ENCODE measurements at places on chromosomes 3 and 15.

- H3K27ac ChIP-seq = no peak overlapping the region
- H3K27me3 ChIP-seq = no peaks in the 10 kb centered on the region
- peaks cover 22% of the 10 kb centered on the region for H3K4me1 ChIP-seq
- H3K4me3 ChIP-seq = no peak overlapping the region
- H3K36me3 ChIP-seq = no peaks in the 10 kb centered on the region
These were observed 135.3 kb upstream of the TGFBR2 start for GRCh38 chr3:30471066-30471465.

- H3K4me1 ChIP-seq = peaks cover 67% of the 10 kb centered on the region
- H3K4me3 ChIP-seq = peak within 1 kb of the TSS; percentile 63
- H3K36me3 ChIP-seq = peaks cover 5% of the 10 kb centered on the region
- peak within 1 kb of the TSS; percentile 81 for H3K27ac ChIP-seq
- H3K27me3 ChIP-seq = no peaks in the 10 kb centered on the region
These were observed at the start of gene MST1R for GRCh38 chr3:49903451-49904424. Gene MST1R (minus strand): TSS chr3:49903873. CDS start chr3:49903609, 264 bp downstream.

DNA sequence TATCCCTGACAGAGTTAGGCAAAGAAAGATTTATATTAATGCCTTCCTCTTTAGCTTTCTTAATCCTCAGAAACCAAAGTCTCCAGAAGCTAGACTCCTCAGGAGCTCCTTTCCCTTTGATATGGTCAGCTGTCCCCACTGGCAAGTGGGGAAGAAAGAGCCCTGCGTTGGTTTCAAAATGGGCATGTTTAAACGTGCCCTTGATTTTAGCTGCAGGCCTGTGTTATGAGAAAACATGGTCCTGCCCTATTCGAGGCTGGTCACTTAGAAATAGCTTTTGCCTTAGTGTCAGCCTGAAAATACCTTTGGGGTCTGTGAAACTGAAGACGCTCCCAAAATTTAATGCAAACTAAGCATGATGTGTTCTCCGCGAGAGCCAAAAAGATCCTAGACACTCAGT, 135.5 kb upstream of the RARB start:
- H3K4me3 ChIP-seq = no peak overlapping the region
- no peak for DNase-seq
- H3K27ac ChIP-seq = no peak overlapping the region
- H3K27me3 ChIP-seq = no peaks in the 10 kb centered on the region
- no peaks in the 10 kb centered on the region for H3K4me1 ChIP-seq

- H3K4me3 ChIP-seq = peak overlapping the region; percentile 50
- peaks cover 9% of the 10 kb centered on the region for H3K4me1 ChIP-seq
- H3K36me3 ChIP-seq = no peaks in the 10 kb centered on the region
- H3K27ac ChIP-seq = no peak overlapping the region
- DNase-seq = no peak
These were observed 32.1 kb upstream of the AP4E1 start for GRCh38 chr15:50876260-50876988.

- no peak overlapping the region for H3K4me3 ChIP-seq
- no peaks in the 10 kb centered on the region for H3K27me3 ChIP-seq
- DNase-seq = no peak
- H3K4me1 ChIP-seq = no peaks in the 10 kb centered on the region
- no peaks in the 10 kb centered on the region for H3K36me3 ChIP-seq
These were observed 33.4 kb downstream of the MAGEF1 start for GRCh38 chr3:184678317-184679055.

DNA sequence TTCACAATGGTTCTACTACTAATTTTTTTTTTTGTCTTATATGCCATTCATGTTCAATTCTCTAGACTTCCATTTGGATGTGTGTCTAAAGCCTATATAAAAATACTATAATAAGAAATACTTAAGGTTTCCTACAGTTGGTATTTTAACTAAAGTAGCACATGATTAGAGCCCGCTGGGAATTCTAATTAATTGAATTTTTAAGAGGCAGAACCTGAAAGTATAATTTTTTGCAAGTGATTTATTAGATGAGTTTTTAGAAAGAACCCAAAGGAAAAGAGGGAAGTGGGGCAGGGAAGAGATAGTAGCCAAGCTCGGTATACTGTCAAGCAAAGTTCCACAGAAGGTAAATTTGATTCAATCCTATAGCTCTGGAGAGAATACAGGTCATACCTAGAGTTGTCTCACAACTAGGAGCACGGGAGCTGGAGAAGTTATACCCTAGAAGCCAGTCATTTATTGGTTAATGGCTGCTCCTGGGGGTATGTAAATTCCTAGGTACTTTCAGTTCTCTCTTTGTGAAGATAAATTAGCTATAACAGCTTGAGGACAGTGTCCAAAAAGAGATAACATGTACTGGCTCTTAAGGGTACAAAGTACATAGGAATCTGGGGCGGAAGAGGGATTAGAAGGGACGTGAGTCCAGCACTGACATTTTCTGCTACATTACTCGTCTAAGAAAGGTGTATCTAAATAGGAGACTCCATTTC, 225.6 kb downstream of the CNTN6 start:
- no peak overlapping the region for H3K27ac ChIP-seq
- no peaks in the 10 kb centered on the region for H3K27me3 ChIP-seq
- H3K36me3 ChIP-seq = no peaks in the 10 kb centered on the region
- no peak for DNase-seq

DNA sequence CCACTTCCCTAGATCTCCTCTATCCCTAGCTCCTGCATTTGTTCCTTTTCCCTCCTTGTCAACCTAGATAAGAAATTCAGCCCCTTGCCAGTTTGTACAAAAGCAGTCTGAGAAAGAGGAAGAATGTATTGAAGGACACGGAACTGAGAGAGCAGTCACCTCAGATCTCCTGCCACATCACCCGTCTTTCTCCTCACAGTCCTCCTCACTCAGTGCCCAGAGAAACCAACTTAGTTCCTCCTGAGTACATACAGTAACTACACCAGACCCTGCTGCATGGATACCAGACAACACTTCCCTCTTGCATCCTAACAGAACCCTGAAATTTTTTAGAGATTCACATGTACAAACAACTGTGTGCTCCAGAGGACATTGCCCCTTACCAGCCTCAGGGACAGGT, 563.6 kb upstream of the ADAMTS9 start:
- no peaks in the 10 kb centered on the region for H3K27me3 ChIP-seq
- no peaks in the 10 kb centered on the region for H3K4me1 ChIP-seq
- H3K27ac ChIP-seq = no peak overlapping the region

DNA sequence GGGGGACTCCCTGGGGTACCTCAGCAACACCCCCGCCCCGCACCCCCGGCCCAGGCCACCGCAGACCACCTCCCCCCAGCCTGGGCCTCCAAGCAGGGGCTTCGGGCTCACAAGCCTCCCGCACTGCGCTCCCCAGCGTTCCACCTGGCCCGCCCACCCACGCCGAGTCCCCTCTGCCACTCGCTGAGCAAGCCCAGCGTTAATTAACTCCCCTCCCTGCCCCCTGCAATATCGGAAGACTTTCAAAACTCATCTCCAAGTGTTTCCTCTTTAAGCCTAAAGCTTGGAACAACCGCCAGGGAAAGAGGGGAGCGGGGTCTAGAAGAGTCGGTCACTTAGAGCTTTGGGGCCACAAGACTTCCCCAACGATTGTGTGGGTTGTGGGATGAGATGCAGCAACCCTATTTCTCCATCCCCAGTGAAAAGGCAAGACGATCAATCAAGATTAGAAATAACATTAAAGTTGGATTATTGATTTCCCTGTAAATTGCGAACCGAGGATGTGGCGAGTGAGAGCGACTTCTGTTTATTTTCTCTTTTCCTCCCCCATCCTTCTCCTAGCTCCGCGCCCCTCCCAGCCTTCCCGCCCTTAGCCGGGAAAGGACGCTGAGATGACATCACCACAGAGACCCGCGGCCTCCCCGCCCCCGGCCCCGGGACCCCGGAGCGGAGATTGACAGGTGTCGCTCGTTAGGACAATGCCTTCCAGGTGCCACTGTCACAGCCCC, 30.2 kb downstream of the NR2F2 start:
- peak overlapping the region; percentile 55 for H3K4me3 ChIP-seq
- no peaks in the 10 kb centered on the region for H3K36me3 ChIP-seq
- no peak for DNase-seq
- peaks cover 73% of the 10 kb centered on the region for H3K27me3 ChIP-seq
- peak overlapping the region; percentile 71 for H3K27ac ChIP-seq

- no peaks in the 10 kb centered on the region for H3K4me1 ChIP-seq
- H3K27ac ChIP-seq = no peak overlapping the region
- peaks cover 3% of the 10 kb centered on the region for H3K27me3 ChIP-seq
- H3K4me3 ChIP-seq = no peak overlapping the region
- no peak for DNase-seq
- H3K36me3 ChIP-seq = no peaks in the 10 kb centered on the region
These were observed 179.8 kb downstream of the MEX3B start for GRCh38 chr15:81865850-81866537.

DNA sequence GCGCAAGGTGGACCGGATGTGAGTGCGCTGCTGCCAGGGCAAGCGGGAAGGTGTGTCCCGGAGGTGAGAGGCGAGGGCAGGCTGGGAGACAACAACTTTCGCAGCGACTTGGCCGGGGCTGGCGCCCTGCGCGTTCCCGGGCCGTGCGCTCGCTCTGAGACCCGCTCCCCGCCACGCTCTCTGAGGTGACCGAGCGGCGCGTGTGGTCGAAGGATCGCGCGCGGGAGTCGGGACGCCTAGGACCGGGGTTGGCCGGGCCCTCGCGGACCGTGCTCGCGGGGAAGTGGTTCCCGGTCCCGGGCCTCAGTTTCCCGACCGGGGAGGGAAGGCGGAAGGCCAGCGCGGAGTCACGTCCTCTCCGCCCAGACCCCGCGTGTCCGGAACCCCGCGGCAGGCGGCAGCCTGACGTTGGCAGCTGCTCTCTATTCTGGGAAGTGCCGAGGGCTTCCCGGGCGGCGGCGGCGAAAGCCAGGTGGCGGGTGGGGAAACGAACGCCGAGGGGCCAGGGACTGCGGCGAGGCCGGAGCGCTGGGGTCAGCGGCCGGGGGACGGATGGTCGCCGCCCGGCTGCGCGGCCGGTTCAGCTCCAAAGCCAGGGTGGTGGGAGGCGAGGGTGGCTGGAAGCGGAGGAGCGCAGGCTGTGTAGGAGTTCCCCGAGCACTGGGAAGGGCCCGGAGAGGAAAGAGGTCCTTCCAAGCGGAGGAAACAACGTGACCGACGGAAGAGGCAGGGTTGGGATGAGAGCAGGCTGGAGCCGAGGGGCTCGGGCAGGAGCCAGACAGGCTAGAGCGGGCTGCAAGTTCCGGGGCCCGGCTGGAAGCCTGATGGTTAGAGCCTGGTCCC, 1.0 kb upstream of the IGF2BP2 start:
- peaks cover 11% of the 10 kb centered on the region for H3K4me1 ChIP-seq
- H3K36me3 ChIP-seq = no peaks in the 10 kb centered on the region
- peak; percentile 70 for DNase-seq
- H3K4me3 ChIP-seq = peak overlapping the region; percentile 87

DNA sequence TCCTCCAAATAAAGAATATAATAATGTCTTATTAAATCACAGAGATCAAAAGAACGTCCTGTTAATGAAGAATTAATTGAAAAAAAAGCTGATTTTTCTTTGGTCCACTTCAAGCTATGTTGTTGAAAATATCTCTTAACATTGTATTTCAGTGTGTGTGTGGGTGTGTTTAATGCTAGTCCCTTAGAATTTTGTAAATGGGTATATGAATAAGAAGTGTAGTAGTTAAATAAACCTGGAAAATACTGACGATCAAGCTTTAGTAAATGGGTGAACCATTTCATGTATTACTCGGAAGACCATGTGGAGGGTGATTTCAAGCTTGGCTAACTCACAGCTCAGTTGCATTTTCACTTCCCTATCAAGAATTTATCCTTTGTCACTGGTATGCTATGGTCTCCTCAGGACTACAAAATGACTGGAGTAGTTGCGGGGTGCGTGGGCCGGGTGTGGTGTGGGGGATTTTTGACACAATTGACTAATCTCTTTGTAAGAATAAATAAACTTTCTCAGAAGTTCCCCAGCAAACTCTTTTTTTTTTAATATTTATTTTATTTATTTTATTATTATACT, 586.4 kb downstream of the GRM7 start:
- H3K27me3 ChIP-seq = no peaks in the 10 kb centered on the region
- H3K4me3 ChIP-seq = no peak overlapping the region
- no peak overlapping the region for H3K27ac ChIP-seq

DNA sequence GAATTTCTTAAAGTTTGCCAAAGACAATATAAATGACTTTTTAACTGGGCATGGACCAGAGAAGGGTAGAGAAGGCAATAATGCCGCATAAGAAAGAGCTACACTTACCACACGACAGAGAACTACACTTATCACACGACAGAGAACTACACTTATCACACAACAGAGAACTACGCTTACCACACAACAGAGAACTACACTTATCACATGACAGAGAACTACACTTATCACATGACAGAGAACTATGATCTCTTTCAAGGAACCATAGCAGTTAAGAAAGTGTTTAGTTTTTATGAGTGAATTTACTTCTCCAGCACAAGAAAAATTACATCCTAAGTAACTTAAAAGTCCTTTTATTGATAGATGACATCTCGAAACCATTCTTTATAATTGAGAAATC, 32.0 kb downstream of the DCUN1D1 start:
- no peak overlapping the region for H3K4me3 ChIP-seq
- no peaks in the 10 kb centered on the region for H3K4me1 ChIP-seq
- DNase-seq = no peak
- no peak overlapping the region for H3K27ac ChIP-seq
- H3K36me3 ChIP-seq = peaks cover 39% of the 10 kb centered on the region

DNA sequence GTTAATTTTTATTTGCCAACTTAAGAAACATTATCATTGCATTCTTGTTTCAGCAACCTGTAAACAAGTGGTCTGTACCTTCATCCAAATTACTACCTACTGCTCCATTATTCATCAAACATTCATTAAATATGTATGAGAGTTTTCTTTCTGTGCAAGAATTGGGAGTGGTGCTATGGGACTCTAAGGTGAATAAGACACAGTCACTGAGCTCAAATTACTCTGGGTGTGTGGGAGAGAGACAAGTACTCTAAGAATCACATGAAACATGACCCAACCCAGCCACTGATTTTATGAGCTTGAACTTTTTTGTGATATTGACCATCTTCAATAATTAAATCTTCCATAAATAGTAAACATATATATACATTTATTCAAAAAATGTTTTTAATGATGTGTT, 227.2 kb upstream of the TP63 start:
- H3K4me1 ChIP-seq = no peaks in the 10 kb centered on the region
- no peak for DNase-seq
- no peaks in the 10 kb centered on the region for H3K36me3 ChIP-seq
- no peaks in the 10 kb centered on the region for H3K27me3 ChIP-seq

DNA sequence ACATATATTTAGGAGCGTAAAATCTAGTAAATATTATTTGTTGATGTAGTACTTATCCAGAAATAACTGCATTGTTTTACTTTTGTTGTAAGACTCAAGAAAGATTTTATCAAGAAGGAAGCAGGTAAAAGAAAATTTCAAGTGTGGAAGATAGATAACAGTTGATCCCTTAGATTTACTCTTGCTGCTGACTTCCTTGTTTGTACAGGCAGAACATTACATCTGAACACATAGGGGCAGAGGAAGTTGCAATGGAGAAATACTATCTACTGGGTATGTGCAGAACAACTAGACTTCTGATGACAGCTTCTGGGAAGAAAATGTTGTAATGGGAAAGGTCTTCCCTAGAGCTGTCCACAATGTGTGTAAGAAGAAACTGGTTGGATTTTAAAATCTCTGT, 350.6 kb downstream of the NLGN1 start:
- no peaks in the 10 kb centered on the region for H3K27me3 ChIP-seq
- H3K36me3 ChIP-seq = no peaks in the 10 kb centered on the region
- H3K4me1 ChIP-seq = no peaks in the 10 kb centered on the region
- no peak overlapping the region for H3K27ac ChIP-seq
- no peak overlapping the region for H3K4me3 ChIP-seq

Measured in lower lobe of right lung (tissue), 2 donors.